Activated T-helper 1 cell treated with anti-CD3 and anti-CD28 coated beads, Interleukin-12 subunit alpha, Interleukin-12 subunit beta, Interleukin-2, Interleukin-4 antibody, amounts not matched to agents 30 ng/mL and 10 ng/mL and 1 ng/mL, durations not matched to agents 14 hours and 24 hours and 36 hours (primary cell): ENCODE measurements at places on chromosomes 11 and 22. TPM values are rescaled to one million over a fixed set of nuclear protein-coding genes. Genes with fewer than 3 reads are reported as not detected.

Gene TP53I11
- 5.7 TPM in 2 replicates for total RNA-seq

Gene CCDC157
- 2.4 and 3.0 TPM in 2 replicates for total RNA-seq

Gene PKDREJ
- 0.03 TPM in 1 of 2 replicates, not detected in the other for total RNA-seq

Gene MUC5AC
- not detected in 2 replicates for total RNA-seq

Gene PATE4
- not detected in 2 replicates for total RNA-seq

Gene APOBEC3C
- 71.5 and 73.2 TPM in 2 replicates for total RNA-seq

Gene APOL6
- 27.3 and 27.7 TPM in 2 replicates for total RNA-seq

Gene TRIM77
- total RNA-seq, result not detected in 2 replicates

Gene PLA2G3
- not detected in 2 replicates for total RNA-seq

Gene PLEKHA7
- 8.3 and 10.3 TPM in 2 replicates for total RNA-seq

Gene MN1
- total RNA-seq, result 0.07 and 0.08 TPM in 2 replicates

Gene IL18
- total RNA-seq, result 0.23 TPM in 1 of 2 replicates, not detected in the other

Gene TOMT
- total RNA-seq, result not detected in 2 replicates
